ENCODE measurements at places on chromosomes 1 and 21.

DNA sequence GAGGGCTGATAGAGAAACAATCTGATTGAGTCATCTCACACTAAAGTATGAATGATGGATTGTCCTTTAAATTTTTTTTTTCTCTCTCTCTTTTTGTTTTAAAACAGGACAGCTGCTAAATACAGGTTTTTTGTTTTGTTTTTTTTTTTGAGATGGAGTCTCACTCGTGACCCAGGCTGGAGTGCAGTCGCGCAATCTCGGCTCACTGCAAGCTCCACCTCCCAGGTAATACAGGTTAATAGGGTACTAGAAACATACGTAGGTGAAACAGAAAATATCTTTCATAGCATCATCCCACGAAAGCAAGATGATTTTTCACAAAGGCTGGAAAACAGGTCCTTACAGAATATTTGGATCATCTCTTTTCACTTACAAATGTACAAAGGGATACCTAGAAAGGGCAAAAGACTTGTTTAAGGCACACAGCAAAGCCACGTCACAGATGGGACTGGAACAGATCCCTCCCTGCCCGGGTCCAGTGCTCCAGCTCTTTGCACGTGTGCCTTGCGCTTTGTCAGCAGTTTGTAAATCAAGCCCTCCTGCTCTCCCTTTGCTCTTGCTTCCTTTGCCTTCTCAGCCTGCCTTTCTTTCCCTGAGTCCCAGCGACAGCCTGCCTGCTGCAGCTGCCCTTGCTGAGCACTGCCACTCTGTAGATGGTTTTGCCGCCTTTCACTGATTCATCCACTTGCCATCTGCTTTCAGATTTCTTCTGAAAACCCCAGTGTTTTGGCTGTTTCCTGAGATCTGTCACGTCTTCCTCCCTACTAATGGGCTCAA is 171.3 kb upstream of the BEND5 start:
- no peak for DNase-seq

DNA sequence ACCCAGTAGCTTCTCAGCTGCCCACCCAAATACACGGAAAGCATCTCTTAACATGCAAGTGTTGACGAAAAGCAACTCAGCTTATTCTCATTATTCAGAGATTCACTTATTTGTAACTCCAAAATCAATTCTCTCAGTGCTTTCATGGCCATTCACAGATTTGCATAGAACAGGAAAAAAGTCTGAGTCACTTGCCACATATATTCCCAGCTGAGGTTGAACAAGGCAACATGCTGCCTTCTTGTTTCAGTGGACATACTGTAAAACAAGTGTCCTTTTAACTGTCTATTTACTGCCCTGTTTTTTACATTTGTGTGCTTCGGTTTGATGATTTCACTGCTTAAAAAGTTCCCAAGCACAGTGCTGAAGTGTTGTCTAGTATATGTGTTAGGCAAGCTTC is 273.0 kb downstream of the LTN1 start:
- no peak for DNase-seq

DNA sequence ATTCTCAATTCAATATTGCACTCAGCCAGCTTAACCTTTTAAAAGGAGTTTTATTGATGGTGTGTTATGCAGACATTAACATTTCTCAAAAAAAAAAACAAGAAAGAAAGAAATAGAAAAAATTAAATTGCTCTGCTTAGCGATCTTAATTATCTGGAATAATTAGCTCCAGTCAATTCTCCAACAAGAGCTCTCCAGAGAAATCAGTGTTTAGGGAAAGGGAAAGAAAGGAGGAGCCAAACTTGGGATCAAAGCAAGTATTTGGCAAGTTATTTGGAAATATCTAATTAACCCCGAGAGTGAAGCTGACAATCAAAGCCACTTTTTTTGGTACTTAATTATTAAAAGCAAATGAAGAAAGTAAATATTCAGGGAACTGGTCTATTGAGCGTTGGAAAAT is 60.7 kb upstream of the CAMK1G start:
- DNase-seq = no peak

DNA sequence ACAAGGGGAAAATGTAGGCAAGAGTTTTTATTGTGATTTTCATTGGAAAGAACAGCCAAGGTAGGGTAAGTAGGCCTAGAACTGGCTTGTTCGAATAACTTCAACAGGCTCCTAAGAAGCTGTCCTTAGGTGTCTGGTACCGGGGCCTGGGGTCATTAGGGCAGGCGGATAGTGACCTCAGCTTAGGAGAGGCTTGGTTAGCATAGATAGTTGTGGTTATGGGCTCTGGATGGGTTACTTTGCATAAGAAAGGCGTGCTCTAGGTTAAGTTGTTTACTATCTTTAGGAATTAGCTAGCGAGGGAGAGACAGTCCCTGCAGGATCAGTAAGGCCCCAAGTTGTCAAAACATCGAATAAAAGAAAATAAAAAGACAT is 20.7 kb upstream of the HPCAL4 start:
- no peak for DNase-seq

GRCh38 chr1:26121854-26122773 is 10.5 kb downstream of the PDIK1L start:
- DNase-seq = no peak

GRCh38 chr1:112651205-112651604 is 23.3 kb upstream of the MOV10 start:
- DNase-seq = no peak

DNA sequence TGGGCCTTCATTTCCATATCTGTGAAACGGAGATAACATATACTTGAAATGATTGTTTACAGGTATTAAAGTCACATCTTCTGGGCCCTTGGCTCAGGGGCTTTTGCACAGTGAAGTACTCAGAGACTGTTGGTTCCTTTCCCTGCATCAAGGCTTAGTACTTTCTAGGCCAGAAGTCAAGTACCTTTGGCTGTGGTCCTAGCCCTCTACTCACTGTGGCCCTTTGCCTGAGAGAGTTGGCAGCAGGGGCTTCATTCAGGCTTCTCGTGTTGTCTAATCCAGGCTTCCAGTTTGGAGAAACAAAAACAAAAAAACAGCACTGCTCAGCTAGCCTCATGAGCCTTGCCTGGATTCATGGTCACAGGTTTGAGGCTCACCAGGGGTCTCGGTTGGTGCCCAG is 8.1 kb upstream of the DPH2 start:
- no peak for DNase-seq

DNA sequence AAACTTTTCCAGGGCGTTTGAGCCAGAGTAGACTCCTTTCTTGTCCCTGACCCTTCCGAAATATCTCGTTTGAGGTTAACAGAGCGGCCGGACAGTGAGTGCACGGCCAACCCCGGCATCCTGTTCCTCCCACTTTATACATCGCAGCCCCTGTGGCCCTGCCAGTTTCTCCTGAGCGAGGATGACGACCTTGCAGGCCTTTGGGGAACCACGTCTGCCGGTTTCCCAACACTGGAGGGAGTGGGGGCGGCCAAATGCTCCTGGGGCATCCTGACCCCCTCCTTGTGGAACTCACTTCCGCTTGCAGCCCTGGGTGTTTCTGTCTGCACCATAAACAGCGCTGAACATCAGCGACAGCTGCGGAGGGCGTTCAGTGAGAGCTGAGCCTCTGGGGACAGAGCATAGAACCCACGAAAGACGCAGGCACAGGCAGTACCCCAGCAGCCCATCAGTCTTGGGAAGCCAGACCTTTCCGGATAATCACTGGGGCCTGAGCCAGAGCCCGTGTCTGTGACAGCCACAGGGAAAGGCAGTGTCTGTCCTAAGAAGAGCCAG is 4.8 kb upstream of the KCNAB2 start:
- no peak for DNase-seq

DNA sequence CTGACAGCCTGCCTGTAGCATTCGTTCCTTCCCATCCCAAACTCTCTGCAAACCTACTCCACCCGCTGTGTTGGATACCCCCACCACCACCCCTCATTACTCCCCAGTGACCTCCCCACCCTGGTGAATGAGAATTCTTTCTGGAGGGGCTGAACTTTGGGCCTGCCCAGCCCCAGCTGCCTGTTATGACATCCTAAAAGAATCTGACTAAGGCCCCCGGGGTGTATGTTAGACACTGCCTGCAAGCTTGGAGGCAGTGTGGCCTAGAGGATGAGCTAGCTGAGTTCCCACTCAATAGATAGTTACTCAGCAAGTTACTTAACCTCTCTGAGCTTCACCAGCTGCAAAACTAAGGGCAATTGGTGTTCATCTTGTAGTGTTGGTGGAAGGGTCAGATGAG is 110.2 kb upstream of the FGGY start:
- DNase-seq = no peak

Data from kidney capillary endothelial cell (primary cell).